ENCODE measurements at places on chromosomes 2 and 18.

DNA sequence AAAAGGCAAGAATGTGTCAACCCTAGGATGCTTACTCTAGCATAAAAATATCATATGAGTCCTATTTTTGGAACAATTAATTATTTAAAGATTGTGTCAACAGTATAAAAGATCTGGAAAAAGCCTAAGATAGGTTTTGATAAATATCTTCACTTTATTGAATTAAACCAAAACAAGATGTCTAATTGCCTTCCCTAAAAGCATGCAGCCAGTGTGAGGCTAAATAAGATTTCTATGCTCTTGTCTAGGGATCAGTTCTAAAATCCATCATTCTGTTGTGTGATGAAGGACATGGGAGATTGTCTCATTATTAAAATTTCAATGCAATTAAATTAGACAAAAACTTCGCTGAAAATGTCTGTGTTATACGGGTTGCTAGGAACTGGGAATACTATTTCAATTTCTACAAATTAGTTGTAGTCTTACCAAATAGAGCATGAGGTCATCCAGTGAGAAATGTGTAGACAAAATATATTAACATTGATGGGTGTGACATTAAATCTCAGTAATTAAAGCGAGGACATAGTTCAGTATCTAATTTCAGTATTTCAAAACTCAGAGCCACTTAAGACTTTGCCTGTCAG lies 535.6 kb upstream of the FSIP2 start:
- DNase-seq = no peak

DNA sequence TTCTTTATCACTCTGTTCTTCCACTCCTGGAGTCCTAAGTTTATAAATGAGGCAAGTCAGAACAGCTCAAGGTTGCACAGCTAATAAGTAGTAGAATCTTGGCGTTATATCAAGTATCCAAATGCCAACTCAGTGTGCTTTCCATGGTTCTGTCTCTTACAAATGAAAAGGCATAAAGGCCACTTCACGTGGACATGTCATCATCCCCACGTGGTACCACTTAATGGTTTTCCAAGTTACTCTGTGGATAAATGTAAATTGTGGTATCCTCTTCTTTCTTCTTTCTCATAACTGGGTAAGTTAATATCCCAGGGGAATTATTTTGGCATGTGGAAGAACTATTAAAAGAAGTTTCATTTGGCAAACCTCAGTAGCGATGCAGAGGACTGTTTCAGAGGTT lies 131.5 kb upstream of the L3MBTL4 start:
- DNase-seq = no peak

DNA sequence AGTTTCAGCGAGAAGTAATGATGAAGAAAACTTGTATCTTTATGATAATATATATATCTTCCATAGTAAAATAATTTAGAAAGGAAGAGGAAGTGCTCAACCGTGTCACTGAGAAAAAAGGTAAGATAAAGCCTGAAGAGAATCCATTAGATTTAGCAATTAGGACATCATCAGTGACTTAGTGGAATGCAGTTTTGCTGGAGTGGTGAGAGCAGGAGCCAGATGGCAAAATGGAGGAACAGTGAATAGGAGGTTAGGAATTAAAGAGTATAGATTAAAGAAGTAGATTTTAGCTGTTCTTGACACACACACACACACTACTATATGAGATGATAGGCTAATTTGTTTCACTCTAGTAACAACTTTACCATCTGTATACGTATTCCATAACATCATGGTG lies 157.1 kb upstream of the EPC2 start:
- no peak for DNase-seq

GRCh38 chr2:195477248-195477995 lies 179.6 kb upstream of the SLC39A10 start:
- DNase-seq = no peak

DNA sequence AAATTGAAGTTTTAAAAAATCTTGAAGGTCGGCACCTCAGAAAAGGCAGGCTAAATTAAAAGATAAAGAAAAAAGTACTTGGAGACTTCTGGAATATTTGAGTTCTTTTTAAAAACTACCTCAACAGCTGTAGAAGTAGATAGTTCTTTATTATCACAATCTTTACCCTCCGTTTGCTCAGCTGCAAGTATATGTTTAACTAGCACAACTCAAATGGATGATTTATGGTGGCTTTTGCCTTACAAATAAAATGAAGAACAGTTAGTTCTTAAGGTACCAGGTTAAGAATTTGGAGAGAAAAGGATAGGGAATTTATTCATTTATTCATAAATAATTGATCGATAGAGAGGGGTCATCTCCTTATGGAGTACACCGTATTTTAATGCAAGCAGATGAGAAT lies 237.6 kb upstream of the FOSL2 start:
- DNase-seq = no peak

- no peak for DNase-seq
These were observed 26.7 kb downstream of the FBLN7 start for GRCh38 chr2:112164876-112165275.

DNA sequence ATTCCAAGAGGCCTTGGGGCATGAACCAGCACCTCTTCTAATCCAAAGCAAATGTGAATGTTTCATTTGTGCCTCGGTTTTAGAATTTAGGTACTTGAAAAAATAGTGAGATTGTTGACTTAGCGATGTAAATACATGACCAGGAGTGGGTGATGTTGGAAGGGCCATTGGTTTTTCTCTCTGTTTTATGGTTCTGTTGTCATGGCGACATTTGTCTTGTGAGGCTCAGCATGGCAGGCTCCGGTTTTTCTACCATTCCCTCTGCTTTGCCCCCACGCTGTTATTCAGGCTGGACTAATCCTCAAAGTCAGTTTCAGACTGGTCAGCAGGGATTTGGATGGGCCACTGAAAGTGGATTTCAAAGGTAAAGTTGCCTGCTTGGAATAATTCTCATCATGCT lies 255.4 kb downstream of the ALPK2 start:
- no peak for DNase-seq

GRCh38 chr2:65240657-65241056 lies 13.0 kb downstream of the ACTR2 start:
- no peak for DNase-seq

DNA sequence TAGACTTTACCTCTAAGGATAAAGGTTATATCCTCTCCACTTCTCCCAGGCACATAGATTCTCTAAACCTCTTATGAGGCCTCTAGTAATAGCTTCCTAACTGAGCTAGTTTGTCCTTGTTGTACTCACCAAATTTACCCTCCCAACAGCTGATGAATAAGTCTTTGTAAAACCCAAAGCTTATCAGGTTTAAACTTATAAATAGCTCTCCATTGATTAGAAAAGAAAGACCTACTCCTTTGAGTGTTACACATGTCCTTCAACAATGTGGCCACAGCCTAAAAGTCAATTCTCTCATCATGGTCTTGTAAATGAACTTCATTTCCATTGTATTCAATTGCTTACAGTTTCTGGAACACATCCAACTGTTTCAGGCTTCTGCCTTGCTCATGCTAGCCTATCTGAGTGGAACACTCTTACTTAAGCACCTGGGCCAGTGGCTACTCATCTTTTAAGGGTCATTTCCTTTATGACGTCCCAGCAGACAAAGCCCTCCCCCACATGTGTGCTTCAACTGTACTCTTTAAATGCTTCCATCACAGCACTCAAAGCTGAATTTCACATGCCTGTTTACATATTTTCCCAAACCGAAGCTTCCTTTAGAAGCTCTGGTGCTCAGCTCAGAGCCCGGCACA lies 131.6 kb downstream of the CDH2 start:
- no peak for DNase-seq

GRCh38 chr2:98580656-98581284 lies 27.5 kb downstream of the COA5 start:
- no peak for DNase-seq

DNA sequence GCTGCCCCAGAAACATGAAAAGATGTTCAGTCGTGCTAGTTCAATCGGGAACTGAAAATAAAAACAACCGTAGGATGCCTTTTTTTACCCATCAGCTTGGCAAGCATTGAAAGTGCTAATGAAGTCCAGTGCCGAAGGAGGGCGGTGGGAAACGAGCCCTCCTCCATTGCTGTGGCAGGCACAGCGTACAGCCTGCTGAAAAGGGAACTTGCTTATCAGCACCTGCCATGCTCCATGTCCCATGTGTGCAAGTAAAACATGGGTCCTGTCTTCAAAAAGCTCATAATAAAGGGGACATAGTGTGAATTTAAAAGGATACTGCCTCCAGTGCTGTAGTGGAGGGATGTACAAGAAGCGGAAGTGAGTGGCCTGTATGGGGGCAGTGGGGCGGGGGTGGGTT lies 82.4 kb downstream of the ARMC9 start:
- DNase-seq = no peak

DNA sequence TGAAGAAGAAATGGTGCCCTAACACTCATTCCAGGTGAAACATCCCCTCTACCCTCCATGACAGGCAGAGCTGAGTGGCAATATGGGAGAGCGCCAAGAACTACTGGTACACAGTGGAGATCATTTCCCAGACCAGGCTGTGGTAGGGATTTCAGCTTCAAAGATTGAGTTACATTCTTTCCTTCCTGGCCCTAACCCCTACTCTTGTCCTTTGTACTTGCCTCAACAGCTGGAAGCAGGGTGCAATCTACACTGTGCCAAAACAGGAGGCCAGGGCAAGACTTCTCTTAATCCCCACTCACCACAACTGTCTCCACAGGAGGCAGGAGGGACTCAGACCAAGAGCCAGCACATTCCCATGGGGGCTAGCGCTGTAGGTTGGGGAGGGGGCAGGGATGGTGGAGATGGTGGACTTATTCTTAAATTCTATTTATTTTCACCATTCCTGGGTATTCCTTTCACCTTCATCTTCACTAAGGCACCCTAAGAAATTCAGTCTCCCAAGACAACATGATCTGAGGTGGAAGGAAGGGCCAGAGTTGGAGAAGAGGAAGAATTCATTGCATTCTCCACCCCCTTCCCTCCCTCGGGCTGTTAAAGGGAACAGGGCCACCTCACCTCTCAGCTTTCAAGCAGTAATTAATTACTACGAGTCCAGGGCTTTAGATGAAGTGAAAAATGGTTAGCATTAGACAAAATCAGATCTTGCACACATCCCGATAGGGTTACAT lies 65.9 kb downstream of the AAK1 start:
- DNase-seq = no peak

- DNase-seq = no peak
These were observed 24.0 kb downstream of the HS1BP3 start for GRCh38 chr2:20626698-20627513.

GRCh38 chr2:10471046-10471571 lies 23.0 kb upstream of the ODC1 start:
- DNase-seq = no peak

- no peak for DNase-seq
These were observed 64.9 kb downstream of the CDH2 start for GRCh38 chr18:28112056-28112470.

GRCh38 chr2:111995148-111995547 lies 59.9 kb upstream of the TMEM87B start:
- DNase-seq = no peak

DNA sequence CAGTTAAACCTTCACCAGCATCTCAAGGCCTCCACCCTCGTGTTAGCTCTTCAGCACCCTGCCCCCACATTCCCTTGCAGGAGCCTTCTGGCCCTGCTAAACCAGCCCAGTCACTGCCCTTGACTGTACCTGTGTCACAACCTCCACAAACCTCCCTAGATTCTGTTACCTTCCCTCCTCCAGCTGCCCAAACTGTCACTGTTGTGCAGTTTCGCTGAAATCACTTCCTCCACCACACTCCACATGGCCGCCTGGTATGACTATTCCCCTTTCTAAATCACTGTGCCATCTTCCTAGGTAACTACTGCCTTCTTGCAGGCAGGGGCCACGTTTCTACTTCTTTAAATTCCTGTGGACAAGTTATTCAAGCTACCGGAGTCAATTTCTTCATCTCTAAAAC lies 160.2 kb downstream of the GALNT14 start:
- no peak for DNase-seq

GRCh38 chr2:116842164-116842563 lies 972.3 kb upstream of the DDX18 start:
- DNase-seq = no peak

- no peak for DNase-seq
These were observed 106.2 kb downstream of the TANC1 start for GRCh38 chr2:159074605-159075004.

GRCh38 chr2:226122041-226122440 lies 677.6 kb downstream of the IRS1 start:
- DNase-seq = no peak

DNA sequence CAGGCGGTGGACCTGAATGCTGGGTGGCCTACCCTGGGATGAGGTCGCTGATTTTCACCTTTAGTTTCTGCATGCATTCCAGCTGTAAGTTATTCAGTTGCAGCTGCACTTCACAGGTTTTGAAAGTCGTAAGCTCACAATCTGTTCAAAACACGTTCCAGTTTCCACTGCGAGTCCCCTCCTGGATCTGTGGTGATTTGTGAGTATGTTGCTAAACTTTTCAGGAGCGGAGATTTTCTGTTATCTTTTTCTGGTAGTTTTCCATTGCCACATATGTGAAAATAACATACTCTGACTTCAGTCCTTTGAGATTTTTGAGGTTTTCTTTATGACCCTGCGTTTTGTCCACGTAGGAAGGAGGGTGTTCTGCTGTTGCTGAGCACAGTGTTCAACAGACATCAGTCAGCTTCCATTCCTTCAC lies 102.1 kb downstream of the SNTG2 start:
- no peak for DNase-seq

- DNase-seq = no peak
These were observed 242.2 kb downstream of the CDH20 start for GRCh38 chr18:61575419-61575818.

GRCh38 chr2:127504552-127505430 lies 21.5 kb downstream of the IWS1 start:
- DNase-seq = no peak

GRCh38 chr18:57649556-57650500 lies 28.2 kb upstream of the NARS1 start:
- no peak for DNase-seq

- DNase-seq = no peak
These were observed 3.0 kb downstream of the SCG2 start for GRCh38 chr2:223598994-223599639.

DNA sequence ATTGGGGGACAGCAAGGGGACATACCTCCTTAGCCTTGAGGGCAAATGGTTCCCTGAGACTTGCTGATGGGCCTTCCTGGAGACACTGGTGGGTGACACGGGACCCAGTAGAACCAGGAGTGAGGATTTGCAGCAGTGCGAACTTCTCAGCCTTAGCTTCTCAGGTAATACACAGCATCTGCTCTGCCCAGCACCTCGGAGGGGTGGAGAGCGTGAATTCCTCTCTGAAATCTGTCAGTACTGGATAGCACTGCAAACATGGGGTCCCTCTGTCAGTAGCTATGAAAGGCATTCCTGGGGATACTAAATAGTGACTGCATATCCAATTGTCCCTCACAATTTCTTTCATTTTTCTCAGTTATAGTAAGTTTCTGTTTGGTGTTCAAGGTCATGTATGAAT lies 151.7 kb downstream of the GBX2 start:
- no peak for DNase-seq

- no peak for DNase-seq
These were observed 423.2 kb upstream of the NRP2 start for GRCh38 chr2:205259121-205259520.

GRCh38 chr2:231047274-231047922 lies 9.3 kb upstream of the PSMD1 start:
- no peak for DNase-seq

GRCh38 chr2:120822933-120823332 lies 87.3 kb downstream of the GLI2 start:
- no peak for DNase-seq
